ENCODE measurements at places on chromosomes 2 and 18.

GRCh38 chr2:170929686-170930050 is 615 bp downstream of the GORASP2 start:
- DNase-seq, result peak; percentile 50

DNA sequence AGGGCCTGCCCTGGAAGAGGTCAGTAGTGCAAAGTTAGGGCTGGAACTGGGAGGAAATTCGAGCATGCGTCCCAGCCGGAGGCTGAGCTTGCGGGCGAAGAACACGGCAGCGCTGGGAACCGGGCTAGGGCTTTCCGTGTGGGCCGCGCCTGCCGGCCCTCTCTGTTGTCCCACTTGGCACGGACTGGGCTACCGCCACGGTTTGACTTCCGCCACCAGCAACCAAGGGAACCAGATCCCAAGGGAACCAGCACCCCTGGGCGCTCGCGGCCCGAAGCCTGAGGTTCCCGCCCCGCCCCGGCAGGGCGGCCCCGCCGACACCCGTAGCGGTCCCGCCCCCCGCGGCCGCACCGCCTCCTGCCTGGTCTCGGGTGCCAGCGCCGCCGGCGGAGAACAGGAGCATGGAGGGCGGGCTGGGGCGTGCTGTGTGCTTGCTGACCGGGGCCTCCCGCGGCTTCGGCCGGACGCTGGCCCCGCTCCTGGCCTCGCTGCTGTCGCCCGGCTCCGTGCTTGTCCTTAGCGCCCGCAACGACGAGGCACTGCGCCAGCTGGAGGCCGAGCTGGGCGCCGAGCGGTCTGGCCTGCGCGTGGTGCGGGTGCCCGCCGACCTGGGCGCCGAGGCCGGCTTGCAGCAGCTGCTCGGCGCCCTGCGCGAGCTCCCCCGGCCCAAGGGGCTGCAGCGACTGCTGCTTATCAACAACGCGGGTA is at the start of gene SPR:
SPR (plus strand) TSS at position 377 of the 708 bp plus-strand sequence; CDS start at position 402, 25 bp downstream.
- DNase-seq, result peak; percentile 71

- DNase-seq, result no peak
These were observed 3.0 kb upstream of the ITSN2 start for GRCh38 chr2:24363301-24363700.

DNA sequence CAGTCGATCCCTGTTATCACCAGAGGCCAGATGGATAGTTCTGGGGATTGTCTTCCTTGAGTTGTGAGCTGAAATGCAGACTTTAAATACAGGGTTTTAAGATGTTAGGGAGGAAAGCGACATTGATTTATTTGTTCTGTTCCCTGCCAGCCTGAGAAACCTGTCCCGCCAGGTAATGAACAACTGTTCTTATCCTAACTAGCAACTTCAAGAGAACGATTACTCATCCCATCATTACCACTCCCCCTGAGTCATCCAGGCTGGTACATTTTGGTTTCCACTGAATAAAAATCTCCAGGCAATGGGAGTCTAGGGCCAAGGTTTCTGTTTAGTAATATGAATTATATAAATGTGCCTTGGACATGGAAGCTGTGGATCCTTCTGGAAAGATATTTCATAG is 131.2 kb downstream of the LYPD6B start:
- DNase-seq, result no peak

DNA sequence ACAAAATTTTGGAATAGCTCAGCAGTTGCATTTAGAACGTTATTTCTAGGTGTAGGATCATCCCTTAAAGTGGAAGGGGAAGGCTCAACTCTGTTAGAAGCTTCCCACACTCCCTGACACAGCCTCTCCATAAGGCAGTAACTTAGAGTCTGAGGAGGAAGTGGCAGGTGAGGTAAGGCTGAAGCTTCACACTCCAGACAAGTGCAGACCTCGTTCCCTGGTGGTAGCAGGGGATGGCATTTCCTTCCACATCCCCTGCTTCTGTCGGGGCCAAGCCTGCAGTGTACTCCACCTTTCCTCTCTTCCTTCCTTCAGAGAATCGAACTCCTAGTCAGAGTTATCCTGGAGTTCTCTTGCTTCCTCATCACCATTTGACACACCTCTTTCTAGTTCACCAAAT is 224.7 kb downstream of the CYRIA start:
- DNase-seq, result no peak
